Spleen (tissue), 13 donors: ENCODE measurements at places on chromosomes 2 and 18. TPM values are rescaled to one million over a fixed set of nuclear protein-coding genes. Genes with fewer than 3 reads are reported as not detected.

Gene ANKRD53
- polyA plus RNA-seq, result 0.72 TPM

Gene LRRC30
- not detected for polyA plus RNA-seq

Gene IL36RN
- not detected for polyA plus RNA-seq

Gene OTOS
- polyA plus RNA-seq, result not detected

Gene REG1B
- polyA plus RNA-seq, result 0.39 TPM

Gene DHX57
- polyA plus RNA-seq, result 7.2 TPM

Gene CDH7
- polyA plus RNA-seq, result 0.06 TPM

Gene MAP3K19
- not detected for polyA plus RNA-seq

Gene SRD5A2
- 0.02 TPM for polyA plus RNA-seq

Gene FHL2
- 12.2 TPM for polyA plus RNA-seq

Gene IL36B
- polyA plus RNA-seq, result not detected

Gene ERBB4
- polyA plus RNA-seq, result 0.02 TPM

Gene IL1B
- polyA plus RNA-seq, result 3.4 TPM

Gene IL37
- not detected for polyA plus RNA-seq

Gene RAB17
- polyA plus RNA-seq, result 0.67 TPM

Gene IL18RAP
- 8.0 TPM for polyA plus RNA-seq

Gene MREG
- 7.0 TPM for polyA plus RNA-seq

Gene LRRTM1
- polyA plus RNA-seq, result 0.10 TPM

Gene LOXHD1
- polyA plus RNA-seq, result 0.09 TPM

Gene SP140L
- polyA plus RNA-seq, result 35.1 TPM

Gene CFAP221
- polyA plus RNA-seq, result 0.14 TPM

Gene MFSD6
- 10.1 TPM for polyA plus RNA-seq

Gene FEV
- polyA plus RNA-seq, result not detected

Gene TEKT4
- polyA plus RNA-seq, result not detected

Gene TUBA4A
- polyA plus RNA-seq, result 70.6 TPM
